ENCODE measurements at places on chromosomes 2 and 18.

GRCh38 chr2:174846941-174847938, 83.0 kb upstream of the CHRNA1 start:
- no peak for DNase-seq

- peak; percentile 52 for DNase-seq
Observed at GRCh38 chr2:30231996-30232800, 864 bp downstream of the LBH start.

GRCh38 chr18:23053776-23054457, 81.4 kb upstream of the CABLES1 start:
- no peak for DNase-seq

- no peak for DNase-seq
Observed at GRCh38 chr2:9311488-9311887, 104.9 kb downstream of the ASAP2 start.

DNA sequence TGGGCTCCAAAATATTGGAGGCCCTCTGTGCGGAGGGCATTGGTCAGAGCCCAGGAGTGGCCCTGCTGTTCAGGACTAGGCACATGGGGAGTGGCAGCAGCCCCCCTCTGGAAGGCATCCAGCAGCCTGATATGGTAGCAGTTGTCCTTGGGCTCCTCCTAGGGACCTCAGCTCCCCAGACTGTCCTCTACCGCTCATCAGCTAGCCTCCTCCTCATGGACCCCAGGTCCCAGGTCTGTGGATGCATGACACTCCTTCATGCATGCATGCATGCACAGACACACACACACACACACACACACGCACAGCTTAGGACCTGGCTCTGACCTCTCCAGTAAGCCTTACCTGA, 15.4 kb upstream of the ATP6V1B1 start:
- no peak for DNase-seq

DNA sequence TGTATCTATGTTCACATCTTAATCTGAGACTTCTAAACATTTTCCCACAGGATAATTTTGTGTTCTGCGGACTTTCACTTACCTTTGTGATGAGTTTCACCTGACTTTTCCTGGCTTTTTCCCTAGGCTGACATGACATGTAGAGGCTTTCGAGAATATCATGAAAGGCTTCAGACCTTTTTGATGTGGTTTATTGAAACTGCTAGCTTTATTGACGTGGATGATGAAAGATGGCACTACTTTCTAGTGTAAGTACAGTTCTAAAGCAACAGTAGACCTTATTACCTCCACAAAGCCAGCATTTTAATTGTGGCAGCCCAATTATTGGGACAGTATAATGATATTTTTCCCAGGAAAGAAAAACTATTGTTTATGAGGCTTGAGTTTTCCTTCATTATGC, 34.1 kb upstream of the METAP1D start:
- no peak for DNase-seq

- no peak for DNase-seq
Observed at GRCh38 chr2:170798996-170799395, 17.7 kb upstream of the GAD1 start.

DNA sequence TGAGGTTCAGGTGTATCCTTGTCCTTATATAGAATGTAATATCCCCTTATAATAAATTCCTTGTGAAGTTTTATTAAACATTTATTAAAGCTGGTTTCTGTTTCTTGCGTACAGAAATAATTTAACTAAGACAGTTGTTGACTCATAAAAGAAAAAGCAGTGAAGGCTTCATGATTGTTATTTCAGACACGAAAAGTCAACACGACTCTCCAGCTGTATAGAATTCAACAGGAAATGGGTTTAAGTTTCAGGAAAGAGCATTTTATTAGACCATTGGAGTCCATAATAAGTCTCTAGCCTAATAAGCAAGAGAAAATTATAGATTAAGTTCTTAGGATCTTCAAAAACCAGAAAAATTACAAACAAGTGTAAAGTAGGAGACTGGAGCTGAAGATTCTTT, 62.2 kb downstream of the KCNE4 start:
- no peak for DNase-seq

GRCh38 chr2:217017456-217018252, 157.8 kb upstream of the TNP1 start:
- no peak for DNase-seq

DNA sequence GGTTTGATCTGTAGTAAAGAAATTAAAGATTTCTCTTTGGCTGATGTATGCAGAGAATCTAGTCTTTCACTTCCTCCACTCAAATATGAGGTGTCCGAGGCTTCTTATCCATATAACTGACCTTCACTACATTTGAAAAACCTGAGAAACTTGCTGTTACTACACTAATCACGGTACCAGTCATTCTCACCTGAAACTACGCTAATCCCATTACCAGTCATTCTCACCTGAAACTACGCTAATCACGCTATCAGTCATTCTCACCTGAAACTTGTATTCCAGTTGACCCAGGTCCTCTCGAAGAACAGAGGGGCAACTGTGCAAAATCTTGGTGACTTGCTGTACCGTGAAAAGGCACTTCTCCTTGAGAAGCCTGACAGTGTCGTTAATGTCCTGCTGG, 5.1 kb downstream of the MTERF4 start:
- no peak for DNase-seq

DNA sequence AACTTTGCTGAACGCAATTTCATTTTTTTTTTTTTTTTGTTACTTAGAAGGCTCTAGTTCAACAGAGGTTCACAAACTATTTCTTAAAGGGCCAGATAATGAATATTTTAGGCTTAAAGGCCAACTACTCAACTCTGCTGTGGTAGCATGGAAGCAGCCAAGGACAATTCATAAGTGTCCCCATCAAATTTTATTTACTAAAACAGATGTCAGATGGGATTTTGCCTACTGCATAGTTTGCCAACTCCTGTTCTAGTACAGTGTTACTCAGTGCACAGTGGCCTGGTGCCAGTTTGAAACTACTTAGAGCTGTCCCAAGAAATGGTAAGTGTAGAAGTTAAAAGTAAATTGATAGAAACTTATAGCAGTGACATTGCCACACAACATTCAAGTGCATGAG, 949.4 kb upstream of the FANCL start:
- DNase-seq = no peak

DNA sequence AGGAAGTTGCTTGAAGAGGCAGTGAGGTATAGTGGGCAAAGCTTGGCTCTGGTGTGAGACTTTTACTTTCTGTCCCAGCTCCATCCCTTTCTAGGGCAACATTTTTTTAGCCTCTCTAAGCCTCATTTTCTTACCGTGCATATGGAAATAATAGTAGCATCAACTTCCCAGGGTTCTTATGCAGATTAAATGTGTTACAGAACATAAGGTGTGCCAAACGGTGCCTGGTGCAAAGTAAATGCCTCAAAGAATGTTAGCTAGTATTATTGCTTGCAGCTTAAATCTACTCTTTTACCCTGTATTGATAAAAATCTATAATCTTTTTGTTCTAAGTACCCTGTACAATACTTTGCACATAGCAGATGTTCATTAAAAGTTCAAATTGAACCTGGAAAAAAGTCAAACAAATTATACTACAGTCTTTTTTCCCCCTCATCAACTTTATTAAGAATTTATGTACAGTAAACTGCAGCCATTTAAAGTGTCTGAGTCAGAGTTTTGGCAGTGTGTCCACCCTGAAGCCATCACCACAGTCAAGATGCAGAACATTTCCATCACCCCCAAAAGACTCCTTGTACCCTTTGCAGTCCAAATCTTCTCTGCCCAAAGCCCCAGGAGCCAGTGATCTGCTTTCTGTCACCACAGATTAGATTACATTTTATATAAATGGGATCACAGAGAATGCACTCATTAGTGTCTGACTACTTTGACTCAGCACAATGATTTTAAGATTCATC, 10.6 kb downstream of the MAPRE2 start:
- no peak for DNase-seq

- no peak for DNase-seq
Observed at GRCh38 chr18:48292782-48293424, 116.3 kb downstream of the ZBTB7C start.

GRCh38 chr18:72104851-72105250, 439.3 kb downstream of the CBLN2 start:
- no peak for DNase-seq

DNA sequence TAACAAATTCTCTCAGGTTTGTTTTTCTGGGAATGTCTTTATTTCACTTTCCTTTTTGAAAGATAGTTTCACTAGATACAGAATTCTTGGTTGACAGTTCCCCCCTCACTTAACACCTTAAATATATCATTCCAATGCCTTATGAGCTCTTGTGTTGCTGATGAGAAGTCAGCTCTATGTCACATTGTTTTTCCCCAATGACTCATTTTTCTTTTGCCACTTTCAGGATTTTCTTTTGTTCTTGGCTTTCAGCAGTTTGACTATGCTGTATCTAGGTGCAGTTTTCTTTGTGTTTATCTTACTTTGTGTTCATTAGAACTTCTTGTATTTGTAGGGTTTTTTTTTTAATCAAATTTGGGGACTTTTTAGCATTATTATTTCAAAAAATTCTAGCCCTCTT, 5.6 kb upstream of the RALBP1 start:
- no peak for DNase-seq

DNA sequence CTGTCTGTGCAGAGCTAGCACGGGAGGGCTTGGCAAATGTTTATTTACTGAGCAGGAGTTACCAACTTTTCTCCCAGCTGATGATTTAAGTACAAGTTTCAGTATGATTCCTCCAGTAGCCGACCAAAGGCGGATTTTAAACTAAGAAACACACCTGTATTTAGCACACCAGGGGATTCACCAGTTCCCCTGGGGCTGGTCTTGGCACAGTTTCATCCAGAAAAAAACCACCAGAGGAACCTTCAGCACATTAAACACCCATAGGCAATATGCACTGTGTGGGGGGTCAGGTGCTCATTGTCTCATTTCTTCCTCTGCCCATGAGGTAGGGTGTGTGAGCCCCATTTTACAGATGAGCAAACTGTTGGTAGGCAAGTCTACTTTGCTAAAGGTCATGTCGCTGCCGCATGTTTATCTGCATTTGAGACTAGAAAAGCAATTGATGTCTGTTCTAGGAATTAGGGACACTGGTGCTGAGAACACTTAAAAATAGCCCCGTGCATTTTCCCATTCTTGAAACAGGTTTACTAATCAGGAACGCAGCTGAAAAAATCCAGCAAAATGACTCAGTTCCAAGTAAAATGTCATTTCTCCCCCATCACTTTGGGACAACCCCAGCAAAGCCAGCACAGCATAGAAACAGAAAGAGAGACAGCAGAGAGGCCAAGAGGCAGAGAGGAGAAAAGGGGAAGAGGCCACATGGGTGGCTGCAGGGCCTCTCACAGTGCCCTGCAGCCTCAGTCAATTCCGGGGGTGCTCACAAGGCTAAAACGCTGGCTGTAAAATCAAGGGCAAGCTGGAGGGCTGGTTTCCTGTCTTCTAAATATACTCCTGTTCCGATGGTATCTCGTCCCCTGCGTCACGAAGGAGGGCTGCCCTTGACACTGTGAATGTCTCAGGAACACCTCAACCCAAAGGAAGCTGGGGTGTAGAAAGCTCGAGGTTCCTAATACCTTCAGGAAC, 166.8 kb upstream of the ID2 start:
- no peak for DNase-seq

DNA sequence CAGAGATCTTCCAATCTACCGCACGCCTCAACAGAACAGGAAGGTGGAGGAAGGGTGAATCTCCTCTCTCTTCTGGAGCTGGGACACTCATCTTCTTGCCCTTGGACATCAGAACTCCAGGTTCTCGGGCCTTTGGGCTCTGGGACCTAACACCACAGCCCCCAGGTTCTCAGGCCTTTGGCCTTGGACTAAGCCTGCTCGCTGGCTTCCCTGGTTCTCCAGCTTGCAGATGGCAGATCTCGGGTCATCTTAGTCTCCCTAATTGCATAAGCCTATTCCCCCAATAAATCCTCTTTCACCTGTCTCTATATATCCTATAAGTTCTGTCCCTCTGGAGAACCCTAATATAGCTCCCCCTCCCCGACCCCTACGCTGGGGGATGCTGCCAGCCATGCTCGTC, 14.8 kb downstream of the HS6ST1 start:
- no peak for DNase-seq

DNA sequence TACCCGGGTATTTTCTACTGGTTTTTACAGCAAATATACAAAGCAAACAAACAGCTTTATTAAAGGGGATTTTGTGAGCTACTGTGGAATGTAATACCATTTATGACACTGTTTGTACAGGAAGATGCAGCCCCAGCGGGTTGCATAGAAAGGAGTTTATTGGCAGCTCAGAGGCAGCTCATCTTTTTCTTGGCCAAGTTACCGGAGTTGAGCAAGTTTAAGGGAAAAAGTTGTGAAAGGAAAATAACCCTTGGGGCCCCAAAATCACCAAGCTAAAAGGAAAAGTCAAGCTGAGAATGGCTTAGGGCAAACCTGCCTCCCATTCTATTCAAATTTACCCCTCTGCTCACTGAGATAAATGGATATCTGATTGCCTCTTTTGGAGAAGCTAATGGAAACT, 60.8 kb downstream of the MOB4 start:
- no peak for DNase-seq

DNA sequence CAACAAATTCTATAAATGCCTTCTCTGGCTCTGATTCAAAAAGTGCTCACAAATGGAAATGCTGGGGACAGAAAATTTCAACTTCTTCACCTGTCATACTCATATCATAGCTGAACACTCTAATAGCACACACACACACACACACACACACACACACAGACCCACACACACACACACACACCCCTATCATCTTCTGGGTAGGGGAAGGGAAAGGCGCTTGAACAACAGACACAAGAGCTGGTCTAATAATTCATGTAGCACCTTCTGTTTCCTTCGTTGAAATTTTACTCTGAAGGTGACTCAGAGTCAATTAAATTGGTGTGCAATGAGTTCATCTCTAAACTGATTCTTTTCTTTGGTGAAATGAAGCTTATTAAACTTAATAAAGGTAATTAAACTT, 32.9 kb downstream of the CD28 start:
- DNase-seq = no peak

GRCh38 chr2:42784204-42784880, 8.0 kb downstream of the HAAO start:
- DNase-seq = no peak

GRCh38 chr18:27860701-27861107, 316.2 kb downstream of the CDH2 start:
- no peak for DNase-seq

DNA sequence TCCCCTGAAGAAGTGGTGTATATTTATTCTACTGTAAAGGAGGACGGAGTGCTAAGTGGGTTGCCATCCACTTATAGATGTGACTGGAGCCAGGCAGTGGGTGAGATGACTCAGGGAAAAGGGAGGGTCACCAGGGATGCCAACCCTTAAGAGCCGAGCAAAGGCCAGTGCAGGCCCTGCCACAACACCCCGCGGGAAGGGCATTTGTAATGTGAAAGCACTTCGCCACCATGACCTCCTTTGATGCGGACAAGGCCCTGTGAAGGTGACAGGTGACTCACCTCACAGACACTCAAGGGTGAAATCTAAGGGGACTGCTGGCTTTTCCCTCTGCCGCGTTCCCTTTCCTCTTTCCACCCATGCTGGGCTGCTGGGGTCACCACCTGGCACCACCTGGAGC, 50.2 kb upstream of the MRPL33 start:
- no peak for DNase-seq

- no peak for DNase-seq
Observed at GRCh38 chr2:195304310-195304709, 352.7 kb upstream of the SLC39A10 start.

- no peak for DNase-seq
Observed at GRCh38 chr2:98145070-98145469, 58.1 kb downstream of the VWA3B start.

Data from activated naive CD4-positive, alpha-beta T cell (primary cell).